Left kidney (tissue), 8 donors: ENCODE measurements at places on chromosomes 3 and 15.

DNA sequence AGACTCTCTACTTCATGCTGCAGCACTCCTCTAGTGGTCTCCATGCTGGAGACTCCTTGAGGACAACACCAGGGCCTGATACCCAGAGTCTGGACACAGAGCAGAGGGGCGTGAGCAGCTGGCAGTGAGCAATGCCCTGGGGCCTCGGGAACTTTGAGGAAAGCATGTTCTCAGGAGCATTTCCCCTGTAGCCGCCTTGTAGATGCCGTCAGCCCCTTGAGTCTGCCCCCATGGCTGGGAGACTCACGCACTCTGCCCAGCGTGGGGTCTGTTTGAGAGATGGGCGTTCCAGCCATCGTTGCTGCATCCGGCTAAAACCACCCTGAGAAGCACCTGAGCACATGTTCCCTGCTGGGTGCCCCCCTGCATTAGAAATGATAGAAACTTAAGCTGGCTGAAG is 56.8 kb downstream of the PLXNA1 start:
- DNase-seq, result no peak

DNA sequence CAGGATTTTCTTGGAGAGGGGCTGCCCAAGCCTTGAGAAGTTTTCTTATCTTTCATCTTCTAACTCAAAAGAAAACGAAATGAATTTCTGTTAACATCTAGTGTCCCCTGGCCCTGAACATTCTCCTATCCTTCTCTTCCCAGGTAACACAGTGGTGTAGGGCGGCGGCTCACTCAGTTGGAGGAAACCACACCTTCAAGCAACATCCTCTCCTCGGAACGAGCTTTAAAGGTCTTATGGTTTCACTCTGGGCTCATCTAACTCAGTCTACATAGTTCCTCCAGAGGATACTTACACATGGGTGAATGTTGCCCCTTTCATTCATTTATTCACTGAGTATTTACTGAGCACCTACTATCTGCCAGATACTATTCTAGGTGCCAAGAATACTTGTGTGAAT is 31.0 kb upstream of the KLHL6 start:
- DNase-seq, result no peak

- peak; percentile 20 for DNase-seq
These were observed 1.7 kb downstream of the PAK2 start for GRCh38 chr3:196741249-196741889.

DNA sequence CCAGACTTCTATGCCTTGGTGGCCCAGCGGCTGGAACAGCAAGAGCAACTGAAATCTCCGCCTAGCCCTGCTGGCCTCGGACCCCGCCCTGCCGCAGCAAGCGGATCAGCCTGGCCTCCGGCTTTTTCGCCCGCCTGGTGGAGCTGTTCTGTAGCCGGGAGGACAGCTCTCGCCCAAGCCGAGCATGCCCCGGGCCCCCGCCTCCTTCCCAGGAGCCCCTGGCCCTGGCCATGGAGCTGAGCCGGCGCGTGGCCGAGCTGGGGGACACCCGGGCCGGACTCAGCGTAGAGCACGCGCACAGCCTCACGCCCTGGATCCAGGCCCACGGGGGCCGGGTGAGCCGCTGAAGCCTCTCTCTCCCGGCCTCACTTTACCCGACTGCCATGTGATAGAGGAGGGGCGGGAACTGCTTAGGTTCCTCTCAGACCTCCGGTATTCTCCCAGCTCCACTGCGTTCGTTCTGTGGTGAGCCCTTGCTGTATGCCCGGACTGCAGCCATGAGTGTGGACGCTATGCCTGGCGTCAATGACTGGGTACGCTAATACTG is 24.1 kb upstream of the MRPL3 start:
- DNase-seq, result peak; percentile 62

GRCh38 chr3:189577050-189577951 is 53.9 kb upstream of the TP63 start:
- no peak for DNase-seq

DNA sequence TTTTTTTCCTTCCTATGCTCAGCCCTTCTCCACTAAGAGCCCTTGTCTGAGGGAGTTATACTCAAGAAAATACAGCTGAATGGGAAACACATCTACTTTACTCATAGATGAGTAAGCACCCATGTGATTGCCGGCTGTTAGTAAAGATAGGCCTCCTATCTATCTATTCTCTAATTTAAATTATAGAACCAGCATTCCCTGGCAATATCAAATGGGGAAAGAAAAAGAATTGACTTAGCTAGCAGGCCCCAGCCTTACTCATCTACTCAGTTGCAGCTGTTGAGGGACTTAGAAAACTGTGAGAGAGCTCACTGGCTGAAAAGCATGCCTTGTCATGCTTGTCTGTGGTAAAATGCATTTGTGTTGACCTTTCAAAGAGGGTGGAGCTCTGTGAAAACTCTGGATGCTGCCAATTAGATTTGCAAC is 116.9 kb upstream of the LRRFIP2 start:
- no peak for DNase-seq

DNA sequence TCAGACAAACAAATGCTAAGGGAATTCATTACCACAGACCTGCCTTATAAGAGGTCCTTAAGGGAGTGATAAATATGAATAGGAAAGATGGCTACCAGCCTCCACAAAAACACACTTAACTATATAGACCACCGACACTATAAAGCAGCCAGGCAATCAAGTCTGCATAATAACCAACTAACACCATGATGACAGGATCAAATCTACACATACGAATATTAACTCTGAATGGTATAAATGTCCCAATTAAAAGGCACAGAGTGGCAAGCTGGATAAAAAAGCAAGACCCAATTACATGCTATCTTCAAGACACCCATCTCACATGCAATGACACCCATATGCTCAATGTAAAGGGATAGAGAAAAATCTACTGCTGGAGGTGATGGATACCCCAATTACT is 221.1 kb downstream of the SCAPER start:
- no peak for DNase-seq

DNA sequence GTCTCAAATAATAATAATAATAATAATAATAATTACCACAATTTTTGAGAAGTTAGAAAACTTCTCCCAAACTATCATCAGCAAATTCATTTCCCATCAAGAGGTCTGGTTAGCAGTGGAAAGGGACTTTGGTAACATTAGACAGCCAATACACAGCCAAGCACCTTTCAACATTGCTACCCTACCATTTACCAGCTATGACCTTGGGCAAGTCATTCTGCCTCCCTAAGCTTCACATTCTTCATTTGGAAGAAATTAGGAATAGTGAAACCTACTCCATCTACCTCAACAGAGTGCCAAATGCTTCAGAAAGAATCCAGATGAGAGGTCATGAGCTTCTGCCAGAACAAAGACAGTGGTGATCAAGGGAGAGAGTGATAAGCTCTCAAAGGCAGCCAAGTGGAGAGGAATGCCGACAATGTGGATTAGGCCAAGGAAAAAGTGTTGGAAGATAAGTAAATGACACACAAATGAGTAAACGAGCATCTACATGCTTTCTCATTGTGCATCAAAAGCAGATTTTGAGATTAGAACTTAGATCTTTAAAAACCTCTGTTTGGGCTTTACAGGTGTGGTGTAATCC is 42.9 kb upstream of the LPP start:
- no peak for DNase-seq
